Activated effector memory CD4-positive, alpha-beta T cell treated with Interleukin-2 at 50 U/mL for 16 hours (primary cell): ENCODE measurements at places on chromosomes 4 and X.

DNA sequence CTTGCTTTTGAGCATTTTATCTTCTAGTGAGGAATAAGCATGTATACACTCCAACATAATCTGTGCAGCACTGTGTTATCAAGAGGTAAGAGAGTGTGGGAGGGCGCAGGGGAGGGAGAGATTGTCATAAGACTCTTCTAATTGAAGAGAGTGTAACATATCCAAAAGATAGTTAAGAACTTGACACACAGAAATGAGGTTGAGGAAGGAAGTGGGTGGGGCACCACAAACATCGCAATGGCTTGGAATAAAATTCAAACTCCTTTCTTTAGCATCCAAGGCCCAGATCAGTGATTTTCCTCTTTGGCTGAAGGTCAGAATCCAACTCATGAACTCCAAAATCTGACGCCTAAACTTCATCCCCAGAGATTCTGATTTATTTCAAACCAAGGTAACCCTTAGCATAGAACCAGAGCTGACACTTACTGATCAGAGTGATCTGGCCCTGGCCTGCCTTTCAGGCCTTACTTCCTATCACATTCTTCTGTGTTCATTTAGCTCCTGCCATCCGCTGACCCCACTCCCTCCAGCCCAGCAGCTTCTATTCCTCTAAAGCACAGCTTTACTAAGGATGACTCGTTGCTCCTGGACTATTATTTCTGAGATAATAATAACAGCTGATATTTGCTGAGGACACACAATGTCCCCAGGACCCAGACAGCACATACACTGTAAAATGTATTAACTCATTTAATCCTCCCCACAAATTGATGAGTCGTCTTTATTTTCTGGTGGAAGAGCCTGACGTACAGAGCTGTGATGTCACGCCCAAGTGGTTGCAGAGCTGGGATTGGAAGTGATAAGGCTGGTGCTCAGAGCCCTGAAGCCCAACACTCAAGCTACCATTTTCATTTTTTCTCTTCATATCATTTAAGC lies 10.6 kb upstream of the CTSO start:
- DNase-seq: no peak

- DNase-seq: no peak
Observed at GRCh38 chr4:159141193-159141592, 38.3 kb downstream of the RAPGEF2 start.

DNA sequence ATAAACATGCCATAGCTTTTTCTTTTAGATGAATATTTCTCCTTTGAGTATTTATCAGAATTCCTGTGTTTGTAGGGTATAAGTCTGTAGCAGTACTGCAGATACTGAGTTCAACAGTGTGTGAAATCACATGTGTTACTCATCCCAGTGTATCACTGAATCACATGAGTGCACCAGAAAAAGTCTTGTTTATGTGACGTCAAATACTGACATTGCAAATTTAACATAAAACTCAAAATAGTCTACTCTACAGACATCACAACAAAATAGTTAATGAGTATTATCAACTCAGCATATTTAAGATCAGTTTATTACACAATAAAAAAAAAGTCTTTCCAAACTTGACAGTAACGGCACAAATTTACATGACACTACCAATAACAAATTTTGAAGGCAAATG lies 221.3 kb downstream of the DCTD start:
- DNase-seq: no peak

DNA sequence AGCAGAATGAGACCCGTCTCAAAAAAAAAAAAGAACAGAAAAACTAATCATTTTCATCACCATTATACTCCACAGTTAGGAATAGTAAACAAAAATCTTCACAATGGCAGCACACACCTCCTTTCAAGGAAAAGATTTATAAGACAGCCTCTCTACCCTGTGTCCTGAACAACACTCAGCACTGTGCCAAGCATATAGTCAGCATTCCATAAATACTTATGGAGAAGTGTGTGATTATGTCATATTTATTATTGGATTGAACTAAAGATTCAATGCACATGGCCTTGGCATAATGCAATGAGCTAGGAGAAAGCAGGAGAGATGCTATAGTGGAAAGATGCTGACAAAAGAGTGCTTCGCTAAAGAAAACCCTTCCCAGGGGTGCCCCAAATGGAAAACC lies 52.6 kb downstream of the FAM114A1 start:
- no peak for DNase-seq

DNA sequence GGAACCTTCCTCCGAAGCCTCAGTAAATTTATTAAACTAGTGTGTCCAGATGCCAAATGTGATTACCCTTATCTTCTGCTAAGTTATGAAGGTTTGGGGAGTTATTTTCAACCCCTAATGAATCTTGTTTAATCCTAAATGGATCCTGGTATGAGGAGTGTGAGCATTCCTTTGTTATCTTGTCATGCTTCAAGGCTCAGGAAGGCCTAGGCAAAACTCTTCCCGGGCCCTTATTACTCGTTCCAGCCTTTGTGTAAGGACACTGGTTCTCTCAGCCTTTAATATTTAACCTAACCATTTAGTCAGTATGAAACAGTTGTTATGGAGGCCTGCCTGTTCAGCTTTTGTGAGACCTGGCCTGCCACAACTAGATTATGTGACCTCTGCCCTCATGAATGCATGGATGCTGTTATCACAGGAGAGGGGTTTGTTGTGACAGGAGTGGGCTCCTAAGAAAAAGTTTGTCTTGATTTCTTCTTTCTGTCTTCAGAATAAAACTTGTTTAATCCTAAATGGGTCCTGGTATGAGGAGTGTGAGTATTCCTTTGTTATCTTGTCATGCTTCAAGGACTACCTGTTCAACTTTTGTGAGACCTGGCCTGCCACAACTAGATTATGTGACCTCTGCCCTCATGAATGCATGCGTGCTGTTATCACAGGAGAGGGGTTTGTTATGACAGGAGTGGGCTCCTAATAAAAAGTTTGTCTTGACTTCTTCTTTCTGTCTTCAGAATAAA lies 181.7 kb downstream of the SLC39A8 start:
- no peak for DNase-seq
